ENCODE measurements at places on chromosomes 7 and 10.

DNA sequence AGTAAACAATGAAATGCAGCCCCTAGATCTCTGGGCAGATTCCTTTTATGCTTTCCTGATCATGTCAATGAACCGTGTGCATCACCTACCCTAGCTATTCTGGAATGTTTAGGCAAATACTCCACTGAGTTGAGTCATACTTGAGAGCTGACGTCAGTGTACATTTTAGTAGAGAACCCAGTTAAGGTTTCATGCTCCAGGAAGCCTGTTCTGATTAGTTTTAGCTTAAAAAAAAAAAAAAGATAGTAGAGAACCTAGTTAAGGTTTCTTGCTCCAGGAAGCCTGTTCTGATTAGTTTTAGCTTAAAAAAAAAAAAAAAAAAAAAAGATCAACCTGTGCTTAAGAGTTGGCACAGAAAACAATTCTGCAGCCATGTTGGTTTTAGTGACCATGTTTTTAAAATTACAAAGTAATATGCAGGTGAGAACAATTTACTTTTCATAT, 3.7 kb upstream of the MCU start:
- no peak for DNase-seq

- peak; percentile 75 for DNase-seq
Observed at GRCh38 chr10:32379318-32379949, 32.5 kb upstream of the EPC1 start.

GRCh38 chr7:35384761-35385700, 131.1 kb upstream of the TBX20 start:
- no peak for DNase-seq

- no peak for DNase-seq
Observed at GRCh38 chr7:30933124-30933974, 21.7 kb downstream of the AQP1 start.

DNA sequence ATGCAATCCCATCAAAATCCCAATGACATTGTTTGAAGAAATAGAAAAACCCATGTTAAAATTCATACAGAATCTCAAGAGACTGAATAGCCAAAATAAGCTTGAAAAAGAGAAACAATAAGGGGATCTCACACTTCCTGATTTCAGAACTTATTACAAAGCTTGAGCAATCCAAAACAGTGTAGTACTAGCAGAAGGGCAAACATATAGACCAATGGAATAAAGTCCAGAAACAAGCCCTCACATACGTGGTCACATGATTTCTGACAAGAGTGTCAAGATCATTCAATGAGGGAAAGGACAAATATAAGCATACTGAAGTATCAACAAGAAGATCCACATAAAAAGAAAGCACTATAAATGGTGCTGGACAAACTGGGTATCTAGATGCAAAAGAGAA, 31.9 kb downstream of the MICU1 start:
- peak; percentile 85 for DNase-seq

DNA sequence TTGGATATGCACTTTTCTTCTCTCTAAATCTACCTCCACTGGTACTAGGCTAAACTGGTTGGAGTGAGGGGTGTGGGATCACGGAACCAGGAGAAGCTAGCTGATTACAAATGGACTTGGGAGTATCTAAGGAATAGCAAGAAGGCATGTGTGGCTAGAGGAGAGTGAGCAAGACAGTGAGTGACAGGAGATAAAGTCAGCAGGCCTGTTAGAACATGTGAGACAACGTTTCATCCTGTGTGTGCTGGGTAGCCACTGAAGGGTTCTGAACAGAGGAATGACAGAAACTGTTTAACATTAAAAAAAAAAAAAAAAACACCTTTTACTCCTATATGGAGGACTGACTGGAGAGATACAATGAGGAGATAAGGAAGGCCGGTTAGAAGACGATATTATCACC, 51.7 kb downstream of the ZNF438 start:
- no peak for DNase-seq
